ENCODE measurements at places on chromosomes 7 and 10.

- DNase-seq: no peak
These were observed 46.1 kb upstream of the APBB1IP start for GRCh38 chr10:26391701-26392695.

DNA sequence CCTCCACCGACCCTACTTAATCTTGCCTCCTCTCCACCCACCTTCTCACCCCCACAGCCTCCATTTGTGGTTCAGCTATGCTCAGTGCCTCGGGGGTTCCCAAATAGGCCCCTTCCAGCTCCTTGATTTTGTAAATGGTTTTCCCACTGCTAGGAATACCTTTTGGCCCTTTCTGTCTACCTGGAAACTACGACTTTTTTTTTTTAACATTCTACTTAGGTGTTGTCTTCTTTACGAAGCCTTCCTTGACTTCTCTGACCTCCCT is 27.2 kb upstream of the PDCD4 start:
- no peak for DNase-seq

- no peak for DNase-seq
These were observed 660 bp downstream of the GALNT17 start for GRCh38 chr7:71132377-71133231.

- peak; percentile 83 for DNase-seq
These were observed 1.7 kb downstream of the ABCC2 start for GRCh38 chr10:99784016-99784726.

DNA sequence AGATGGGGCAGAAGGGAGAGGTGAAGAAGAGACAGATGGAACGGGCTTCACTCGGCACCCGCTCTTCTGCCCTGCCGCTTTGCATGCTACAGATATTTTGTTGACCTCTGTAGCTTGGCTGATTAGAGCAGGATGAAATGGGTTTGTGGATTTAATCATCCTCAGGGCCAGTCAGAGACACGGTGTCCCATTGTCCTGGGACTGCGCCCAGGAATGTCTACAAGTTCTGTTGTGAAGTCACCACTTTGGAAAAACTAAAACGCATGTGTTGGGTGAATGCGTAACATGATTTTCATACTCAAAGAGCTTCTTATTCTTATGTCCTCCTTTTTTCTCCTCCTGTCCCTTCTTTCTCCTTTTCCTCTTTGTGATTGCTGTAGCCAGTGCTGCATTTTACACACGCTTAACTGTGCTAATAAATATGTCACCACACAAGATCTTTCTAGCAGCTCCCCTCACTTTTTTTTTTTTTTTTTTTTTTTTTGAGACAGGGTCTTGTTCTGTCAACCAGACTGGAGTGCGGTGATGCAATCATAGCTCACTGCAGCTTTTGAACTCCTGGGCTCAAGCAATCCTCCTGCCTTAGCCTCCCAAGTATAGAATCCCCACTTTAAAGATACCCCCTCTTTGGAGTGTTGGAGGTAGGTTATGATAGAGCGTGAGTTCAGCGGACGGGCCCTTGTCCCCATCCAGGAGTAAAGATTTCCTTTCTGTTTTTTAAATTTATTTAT is 3.4 kb downstream of the CPA4 start:
- no peak for DNase-seq

- no peak for DNase-seq
These were observed 75.9 kb downstream of the ELMO1 start for GRCh38 chr7:37372750-37373149.

GRCh38 chr7:39291628-39292410 is 274.4 kb upstream of the YAE1 start:
- DNase-seq: no peak

DNA sequence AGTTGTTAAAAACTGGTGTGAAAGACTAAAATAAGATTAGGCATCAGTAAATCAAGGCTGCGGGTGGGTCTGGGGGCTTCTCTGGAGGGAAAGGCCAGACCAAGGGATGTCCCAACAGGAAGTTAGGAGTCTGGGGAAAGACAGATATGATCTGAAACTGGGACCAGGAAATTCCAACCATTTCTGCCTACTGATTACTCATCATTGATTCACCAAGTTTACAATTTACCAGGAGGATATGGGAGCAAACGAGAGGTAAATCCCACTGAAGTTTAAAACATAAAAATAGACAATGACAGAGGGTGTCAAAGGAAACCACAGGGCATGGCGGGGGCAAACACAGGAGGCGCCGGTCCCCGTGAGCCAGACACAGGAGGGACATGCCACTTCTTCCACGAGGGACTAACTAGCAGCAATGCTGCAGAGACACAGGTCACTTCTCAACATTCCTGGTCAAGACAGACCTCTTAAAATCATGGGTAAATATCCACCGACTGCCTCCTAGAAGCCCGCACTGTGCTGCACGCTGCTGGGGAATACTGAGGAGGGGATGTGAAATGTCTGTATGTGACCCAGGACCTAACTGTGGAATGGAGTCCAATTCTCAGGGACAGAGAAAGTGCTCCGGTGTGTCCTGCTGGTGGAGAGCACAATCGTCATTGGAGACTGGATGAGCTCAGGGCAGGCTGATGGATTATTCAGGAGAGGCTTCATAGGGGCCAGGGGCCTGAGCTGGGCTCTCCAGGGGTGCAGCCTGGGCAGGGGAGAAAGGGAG is 153.4 kb upstream of the KLF14 start:
- peak; percentile 82 for DNase-seq

DNA sequence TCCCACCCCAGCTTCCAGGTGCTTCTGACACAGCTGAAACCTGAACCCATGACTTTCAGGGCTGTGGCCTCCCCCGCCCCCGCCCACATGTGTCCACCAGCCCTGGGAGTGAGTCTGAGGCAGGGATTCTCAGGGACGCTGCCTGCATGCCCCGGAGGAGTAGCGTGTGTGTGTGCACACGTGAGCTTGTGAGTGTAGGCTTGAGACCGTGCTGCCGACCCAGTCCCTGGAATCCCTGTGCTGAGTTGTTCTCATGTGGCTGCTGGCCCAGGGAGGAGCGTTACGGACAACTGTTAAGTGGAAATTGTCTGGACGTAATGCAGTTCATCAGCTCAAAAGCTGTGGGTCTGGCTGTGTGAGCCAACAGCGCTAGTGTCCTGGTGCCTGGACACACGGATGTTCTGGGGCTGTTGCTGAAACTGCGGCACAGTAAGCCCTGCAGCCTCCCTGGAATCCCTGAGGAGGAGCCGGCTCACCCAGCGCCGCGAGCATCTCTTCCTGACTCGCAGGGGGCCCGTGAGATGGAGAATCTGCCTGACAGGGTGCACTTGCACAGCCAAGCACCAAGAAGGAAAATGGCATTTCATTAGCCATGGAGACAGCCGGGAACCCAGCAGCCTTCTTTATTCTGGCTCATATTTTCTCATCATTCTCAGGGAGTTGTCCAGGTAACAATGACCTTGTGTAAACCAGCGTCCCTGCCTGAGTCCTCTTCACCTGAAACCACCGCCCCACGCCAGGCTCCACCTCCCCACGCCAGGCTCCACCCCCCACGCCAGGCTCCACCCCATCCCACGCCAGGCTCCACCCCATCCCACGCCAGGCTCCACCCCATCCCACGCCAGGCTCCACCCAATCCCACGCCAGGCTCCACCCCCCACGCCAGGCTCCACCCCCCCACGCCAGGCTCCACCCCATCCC is 603.9 kb downstream of the PTPRN2 start:
- DNase-seq: no peak

DNA sequence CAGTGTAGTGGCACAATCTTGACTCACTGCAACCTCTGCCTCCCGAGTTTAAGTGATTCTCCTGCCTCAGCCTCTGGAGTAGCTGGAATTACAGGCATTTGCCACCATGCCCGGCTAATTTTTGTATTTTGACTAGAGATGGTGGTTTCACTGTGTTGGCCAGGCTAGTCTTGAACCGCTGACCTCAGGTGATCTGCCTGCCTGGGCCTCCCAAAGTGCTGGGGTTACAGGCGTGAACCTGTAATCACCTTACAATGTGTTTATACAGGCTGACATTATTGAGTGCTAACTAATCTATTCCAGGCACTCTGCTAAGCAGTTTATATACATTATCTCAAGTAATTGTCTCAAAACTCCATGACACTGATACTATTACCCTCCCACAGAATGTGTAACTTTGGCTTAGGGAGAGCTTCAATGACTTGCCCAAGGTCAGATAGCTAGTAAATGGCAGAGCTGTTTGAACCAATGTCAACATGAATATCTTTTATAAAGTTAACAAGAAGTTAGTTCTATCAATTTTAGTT is 36.8 kb downstream of the KIFBP start:
- no peak for DNase-seq

DNA sequence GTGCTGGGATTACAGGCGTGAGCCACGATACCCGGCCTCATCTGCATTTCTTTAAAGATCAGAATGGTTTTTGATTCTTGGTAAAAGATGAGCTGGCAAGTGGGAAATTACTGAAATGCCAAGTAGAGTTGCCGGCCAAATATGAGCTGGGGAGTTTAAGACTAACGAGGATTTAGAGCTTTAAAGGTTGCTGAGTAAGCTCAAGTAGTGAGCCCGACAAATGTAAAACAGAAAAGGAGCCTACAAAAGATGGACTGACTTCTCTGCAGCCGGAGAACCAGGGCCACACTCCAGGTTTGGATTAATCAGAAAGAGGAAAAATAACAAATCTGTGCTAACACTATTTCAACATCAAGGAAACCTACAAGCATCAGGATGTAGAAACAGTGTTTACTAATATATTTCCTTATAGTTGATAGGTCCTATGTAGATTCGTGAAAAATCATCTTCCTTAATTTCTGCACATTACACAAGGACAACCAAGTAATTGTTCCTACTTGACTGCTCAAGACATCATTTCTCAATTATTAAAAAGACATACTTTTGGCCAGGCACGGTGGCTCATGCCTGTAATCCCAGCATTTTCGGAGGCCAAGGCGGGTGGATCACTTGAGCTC is 49.6 kb downstream of the MPP7 start:
- no peak for DNase-seq

- DNase-seq: no peak
These were observed 1.0 kb downstream of the PSMC2 start for GRCh38 chr7:103348452-103348851.

DNA sequence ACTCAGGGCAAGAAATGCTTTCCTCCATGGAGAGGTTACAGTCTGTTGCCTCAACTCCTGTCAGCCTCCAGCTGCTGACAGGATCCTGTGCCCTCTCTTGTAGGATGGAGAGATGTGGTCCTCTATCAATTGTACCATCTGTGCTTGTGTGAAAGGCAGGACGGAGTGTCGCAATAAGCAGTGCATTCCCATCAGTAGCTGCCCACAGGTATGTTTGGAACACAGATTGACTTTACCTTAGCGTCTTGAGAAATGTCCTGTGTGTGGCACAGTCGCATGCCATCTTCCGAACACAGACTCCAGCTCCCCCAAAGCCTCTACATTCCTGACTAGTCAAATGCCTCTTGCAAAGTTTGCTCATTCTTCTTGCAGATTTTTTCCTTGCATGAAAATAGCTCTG is 152.6 kb downstream of the BMPER start:
- peak; percentile 37 for DNase-seq

DNA sequence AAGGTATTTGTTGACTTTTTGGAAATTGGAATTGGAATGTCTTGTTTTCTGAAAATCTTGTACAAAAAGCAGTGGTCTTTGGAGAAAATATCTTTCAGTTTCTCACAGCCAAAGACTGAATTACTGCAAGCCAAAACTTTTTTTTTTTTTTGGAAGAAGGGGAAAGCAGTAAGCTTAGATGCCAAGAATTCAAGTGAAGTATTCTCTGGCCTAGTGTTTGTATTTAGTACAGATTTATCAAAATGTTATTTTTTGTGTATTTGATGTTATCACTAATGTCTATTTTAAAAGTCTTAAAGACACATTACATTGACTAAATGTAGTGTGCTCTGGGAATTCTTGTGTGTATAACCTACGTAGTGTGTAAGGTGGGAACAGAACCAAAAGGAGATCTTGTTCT is 6.2 kb downstream of the TET1 start:
- DNase-seq: no peak

GRCh38 chr10:85922356-85923129 is 444.1 kb downstream of the GRID1 start:
- DNase-seq: no peak

- DNase-seq: peak; percentile 87
These were observed 46.1 kb downstream of the ARMH3 start for GRCh38 chr10:102009801-102010425.

GRCh38 chr7:54837168-54837567 is 78.2 kb upstream of the SEC61G start:
- DNase-seq: no peak

GRCh38 chr10:98242823-98243222 is 25.2 kb downstream of the LOXL4 start:
- no peak for DNase-seq

DNA sequence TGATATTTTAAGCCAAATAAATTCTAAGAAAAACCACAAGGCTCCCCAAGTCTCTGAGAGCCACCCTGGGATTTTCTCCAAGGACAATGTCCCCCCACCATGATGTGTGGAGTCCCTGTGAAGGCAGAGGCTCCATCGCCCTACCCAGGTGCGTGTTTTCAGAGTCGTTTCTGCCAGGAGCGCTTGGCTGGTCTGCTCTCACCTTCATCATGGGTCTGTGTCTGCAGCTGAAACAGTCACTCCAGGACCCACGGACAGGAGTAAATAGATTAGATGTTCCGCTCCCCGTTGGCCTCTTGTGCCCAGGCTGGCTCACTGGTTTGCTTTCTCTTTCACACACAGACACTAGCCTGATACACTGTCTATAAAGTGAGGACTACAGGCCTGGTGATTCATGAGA is 217.5 kb downstream of the SFMBT2 start:
- no peak for DNase-seq

DNA sequence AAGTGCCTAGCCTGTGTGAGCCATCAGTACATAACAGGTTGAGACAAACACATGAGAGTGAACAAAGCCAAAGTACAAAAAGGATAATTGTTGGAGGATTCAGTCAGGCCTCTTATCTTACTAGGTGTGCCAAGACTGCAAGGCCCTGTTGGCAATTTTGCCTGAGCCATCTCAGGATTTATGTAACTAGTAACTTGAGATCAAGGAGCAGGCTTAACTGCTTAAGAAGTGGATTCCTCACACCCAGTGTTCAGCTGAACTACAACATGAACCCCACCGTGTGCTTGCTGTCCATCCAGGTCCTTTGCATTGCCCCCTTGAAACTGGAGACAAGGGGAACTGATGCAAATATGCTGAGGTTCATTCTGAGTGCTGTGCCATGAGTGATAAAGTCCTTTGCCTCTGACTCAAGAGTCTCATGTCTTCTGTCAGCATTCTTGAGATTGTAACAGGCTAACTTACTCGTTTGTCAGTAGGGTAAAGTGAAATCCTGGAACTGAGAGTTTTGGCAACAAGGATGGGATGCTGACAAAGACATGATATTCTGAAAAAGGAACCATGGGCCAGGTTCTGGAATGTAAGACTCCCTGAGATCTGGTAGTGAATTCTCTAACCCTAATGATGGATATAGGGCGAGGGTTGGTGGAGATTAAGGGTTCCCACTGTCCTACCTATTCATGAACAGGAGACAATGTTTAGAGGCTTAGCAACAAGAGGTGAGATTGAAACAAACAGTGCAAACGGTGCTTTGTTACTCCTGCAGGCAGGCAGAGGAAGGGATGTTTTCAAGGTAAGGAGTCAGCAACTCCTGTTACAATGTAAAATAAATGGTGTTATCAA is 44.1 kb upstream of the GATAD1 start:
- no peak for DNase-seq

DNA sequence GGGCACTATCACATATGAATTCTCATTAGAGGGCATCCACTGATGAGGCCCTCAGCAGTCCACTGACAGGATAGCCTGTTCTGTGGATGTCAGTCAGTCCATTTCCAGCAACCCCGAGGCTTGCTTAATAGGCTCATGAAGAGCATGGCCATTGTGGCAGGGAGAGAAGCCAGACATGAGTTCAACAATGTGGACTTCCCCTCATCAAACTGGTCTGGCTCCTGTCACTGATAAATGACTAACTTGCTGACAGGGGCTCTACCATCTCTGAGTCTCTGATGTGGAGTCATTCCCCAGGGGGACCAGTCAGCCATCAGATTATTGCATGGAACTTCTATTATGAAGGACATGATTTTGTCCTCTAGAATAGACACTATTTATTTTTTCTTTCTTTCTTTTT is 19.8 kb upstream of the TRIL start:
- DNase-seq: no peak

Measured in MCF 10A (cell line).